Cerebellar nuclear complex (tissue), 1 donor: ENCODE measurements at places on chromosomes 16 and 17.

DNA sequence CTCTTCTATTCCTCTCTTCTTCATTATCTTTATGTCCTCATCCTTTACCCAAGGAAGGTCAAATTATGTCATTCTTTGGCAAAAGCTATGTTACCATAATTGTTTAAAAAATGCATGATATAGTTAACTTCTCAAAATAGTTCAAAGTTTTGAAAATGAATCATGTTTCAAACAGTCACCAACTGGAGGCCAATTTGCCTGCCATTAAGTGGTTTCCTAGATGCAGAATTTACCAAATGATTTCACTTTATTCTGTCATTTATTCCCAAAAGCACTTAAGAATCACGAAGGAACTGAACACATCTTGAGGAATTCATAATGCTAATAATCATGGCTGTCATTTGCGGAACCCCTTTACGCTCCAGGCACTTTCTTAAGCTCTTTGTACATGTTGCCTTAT, 190.9 kb upstream of the CDH11 start:
- DNase-seq: no peak

DNA sequence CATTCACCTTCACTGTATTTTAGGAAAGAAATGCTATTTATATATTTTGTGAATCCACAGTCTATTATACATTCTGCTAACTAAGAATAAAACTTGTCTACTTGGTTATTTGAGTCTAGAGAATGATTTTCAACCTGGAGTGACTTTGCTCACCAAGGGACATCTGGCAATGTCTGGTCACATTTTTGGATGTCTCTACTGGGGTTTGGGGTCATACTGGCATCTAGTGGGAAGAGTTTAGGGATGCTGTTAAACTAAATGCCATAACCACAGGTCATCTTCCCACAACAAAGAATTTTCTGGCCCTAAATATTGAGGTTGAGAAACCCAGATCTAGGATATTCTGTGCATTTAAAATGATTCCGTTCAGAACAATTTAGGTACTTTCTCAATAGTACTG, 26.0 kb downstream of the KCNJ16 start:
- DNase-seq: no peak

DNA sequence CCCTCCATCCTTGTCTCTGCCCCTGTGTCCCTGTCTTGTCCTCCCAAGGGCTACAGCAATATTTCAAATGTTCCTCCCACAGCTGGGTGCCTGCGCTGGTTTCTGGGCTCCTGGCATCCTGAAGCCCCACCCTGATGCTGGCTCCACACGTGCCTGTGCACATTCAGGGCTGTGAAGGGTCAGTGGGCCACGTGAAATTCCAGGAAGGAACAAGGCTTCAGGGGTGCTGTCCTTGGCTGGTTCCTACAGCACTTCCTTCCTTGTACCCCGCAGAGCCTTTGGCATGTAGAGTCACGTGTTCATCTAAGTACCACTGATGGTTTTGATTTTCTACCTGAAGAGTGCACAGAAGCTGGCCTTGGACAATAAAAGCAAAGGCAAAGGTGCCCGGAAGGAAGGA, 57.7 kb upstream of the NLK start:
- DNase-seq: no peak

GRCh38 chr17:6496640-6497441, 52.6 kb downstream of the PIMREG start:
- DNase-seq: no peak

DNA sequence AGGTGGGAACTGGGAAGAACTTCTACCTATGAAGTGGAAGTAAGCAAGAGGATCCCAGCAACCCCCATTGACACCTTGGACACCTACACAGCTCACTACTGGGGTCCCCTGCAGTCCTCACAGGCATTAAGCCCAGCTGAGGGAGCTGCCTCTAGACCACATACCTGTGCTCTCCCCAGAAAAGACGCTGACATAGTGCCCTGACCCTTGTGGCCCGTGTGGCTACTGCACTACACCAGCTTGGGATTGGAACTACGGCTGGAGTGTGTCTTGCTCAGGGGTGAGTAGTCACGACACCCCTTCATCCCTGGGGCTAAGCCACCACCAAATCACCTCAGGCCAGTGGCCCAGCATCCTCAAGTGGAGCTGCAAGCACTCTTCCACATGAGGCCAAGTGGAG, 54.2 kb upstream of the NSRP1 start:
- no peak for DNase-seq

DNA sequence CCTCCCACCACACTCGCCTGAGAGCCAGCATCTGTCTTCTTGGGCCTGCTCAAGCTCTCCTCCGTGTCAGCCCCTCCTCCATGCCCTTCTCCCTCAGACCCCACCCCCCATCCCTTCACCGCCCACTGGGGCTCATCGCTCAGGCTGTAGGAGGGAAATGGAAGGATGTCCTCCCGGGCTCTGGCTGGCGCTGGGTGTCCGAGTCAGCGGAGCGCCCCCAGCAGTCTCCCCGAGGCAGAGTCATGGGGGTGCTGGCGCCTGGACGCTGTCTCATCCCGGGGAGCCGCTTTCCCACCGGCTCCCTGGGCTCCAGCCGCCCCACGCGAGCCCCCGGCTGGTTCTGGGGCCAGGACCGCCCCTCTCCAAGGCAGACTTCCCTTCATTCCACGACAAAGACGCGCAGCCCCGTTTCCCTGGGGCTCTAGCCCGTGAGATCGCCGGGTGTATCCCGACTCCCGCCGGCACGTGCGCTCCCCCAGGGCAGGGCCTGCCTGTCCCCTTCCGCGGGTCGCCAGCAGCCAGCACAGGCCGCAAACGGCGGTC, 428 bp upstream of the ANTKMT start:
- DNase-seq: no peak

- DNase-seq: no peak
These were observed 12.0 kb upstream of the CFDP1 start for GRCh38 chr16:75445298-75445697.

GRCh38 chr17:69818467-69818866, 256.6 kb upstream of the KCNJ16 start:
- DNase-seq: no peak

GRCh38 chr16:49484936-49485335, 111.3 kb downstream of the C16orf78 start:
- DNase-seq: no peak
